Thymus (tissue), 14 donors: ENCODE measurements at places on chromosomes 1 and 21. TPM values are rescaled to one million over a fixed set of nuclear protein-coding genes. Genes with fewer than 3 reads are reported as not detected.

LAMC2 gene
- 8.2 TPM for total RNA-seq

DNA sequence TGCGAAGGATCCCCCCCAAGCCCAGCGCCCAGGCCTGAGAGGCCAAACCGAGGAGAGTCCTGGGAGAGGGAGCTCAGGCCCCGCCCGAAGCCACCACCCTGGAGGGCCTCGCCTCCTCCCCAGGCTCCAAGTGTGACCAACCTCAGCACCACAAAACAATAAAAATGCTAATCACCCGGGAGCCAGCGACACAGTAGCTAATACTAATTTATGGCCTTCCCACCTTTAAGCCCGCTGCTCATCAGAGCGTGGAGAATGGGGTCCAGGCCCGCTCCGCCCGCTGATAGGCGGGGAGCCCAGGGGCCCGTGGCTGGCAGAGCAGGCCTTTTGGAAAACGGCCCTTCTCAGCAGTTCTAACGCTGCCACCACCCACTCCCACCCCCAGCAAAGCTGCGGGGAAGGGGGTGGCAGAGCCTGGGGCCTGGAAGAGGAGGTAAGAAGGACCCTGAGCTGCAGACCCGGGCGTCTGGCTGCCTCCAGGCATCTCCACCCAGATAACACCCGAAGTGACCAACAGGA lies 20.4 kb upstream of the TAS1R2 start:
- no peaks in the 10 kb centered on the region for H3K4me1 ChIP-seq
- H3K27ac ChIP-seq: no peak overlapping the region
- H3K36me3 ChIP-seq: peaks cover 7% of the 10 kb centered on the region
- no peak overlapping the region for H3K4me3 ChIP-seq

DNA sequence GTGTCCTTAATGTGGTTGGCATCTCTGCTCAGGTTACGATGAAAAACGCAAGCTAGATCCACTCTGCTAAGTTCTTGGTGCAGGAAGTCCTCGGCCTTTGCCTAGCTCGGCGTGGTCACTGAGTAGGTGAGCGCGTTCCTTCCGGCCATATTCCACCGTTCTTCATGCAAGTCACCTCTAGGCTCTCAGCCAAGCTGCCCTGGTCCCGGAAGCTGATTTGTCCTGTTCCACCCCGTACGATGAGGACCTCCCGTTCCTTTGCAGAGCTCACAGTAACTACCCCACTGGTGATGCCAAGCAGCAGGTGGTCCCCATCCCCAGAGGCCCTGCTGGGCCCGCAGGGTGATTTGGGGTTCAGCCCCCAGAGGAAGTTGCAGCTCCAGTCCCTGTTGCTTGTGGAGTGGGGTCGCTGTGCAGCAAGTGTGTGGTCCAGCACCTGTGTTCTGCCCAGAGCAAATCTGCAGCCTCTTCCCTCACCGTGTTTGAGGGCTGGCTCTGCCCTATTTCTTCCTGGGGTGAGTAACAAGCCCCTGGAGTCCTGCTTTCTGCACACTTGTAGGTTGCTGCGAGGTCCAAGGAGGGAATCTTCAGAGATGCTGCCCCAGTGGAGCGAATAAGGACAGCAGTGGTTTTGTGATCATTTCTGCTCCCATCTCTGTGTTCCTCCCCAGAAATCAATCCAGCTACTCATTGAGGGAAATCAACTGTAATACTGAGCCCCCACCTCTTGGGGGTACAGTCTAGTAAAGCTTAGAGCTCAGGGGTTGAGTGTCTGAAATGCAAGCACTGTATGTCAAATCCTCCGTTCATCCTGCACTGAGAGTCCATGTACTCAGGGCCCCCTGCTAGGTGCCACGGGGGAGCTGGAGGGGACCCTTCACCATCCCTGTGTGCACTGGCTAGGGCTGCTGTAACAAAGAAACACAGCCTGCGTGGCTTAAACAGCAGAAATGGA lies 2.3 kb downstream of the UMODL1 start:
- H3K4me1 ChIP-seq: peaks cover 42% of the 10 kb centered on the region
- H3K36me3 ChIP-seq: no peaks in the 10 kb centered on the region
- H3K27ac ChIP-seq: no peak overlapping the region
- DNase-seq: peak; percentile 47

IL10RB gene
- total RNA-seq: 38.2 TPM

SPRR5 gene
- total RNA-seq: not detected

GPR61 gene
- total RNA-seq: 0.42 TPM
